ENCODE measurements at places on chromosomes 3 and 15.

DNA sequence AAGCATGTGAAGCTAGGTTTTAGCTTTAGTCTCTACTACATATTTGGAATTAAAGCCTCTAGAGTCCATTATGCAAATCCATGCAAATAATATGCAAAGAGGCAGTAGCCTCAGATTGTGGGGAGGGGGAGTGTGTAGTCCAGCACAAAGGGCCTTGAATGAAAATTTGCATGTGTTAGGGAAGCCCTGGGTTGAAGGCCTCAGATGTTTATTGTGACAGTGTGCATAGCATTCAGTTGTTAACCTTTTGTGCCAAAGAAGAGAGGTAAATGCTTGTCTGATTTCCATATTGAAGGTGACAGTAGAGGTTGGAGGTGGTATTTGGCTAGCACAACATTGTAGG, 24.5 kb upstream of the BFSP2 start:
- no peak for DNase-seq

- DNase-seq = peak; percentile 56
These were observed 37.7 kb upstream of the LCTL start for GRCh38 chr15:66603301-66604179.

DNA sequence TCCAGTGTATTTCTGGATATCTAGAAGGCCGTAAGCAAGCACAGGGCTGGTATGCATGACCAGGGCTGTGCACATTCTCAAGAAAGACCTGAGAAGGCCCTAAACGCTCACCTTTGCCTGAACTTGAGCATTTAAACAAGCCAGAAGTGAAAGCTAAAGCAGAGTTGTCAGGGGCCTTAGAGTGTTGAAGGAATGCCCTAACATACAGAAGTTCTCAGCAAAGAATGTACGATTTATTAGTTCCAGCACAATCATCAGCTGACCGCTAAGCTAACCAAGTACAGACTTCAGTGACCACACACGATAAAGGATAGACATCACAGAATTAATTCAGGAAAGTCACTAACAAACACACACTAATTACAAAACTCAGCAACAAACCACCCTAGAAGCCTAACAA, 8.7 kb downstream of the HLTF start:
- no peak for DNase-seq

DNA sequence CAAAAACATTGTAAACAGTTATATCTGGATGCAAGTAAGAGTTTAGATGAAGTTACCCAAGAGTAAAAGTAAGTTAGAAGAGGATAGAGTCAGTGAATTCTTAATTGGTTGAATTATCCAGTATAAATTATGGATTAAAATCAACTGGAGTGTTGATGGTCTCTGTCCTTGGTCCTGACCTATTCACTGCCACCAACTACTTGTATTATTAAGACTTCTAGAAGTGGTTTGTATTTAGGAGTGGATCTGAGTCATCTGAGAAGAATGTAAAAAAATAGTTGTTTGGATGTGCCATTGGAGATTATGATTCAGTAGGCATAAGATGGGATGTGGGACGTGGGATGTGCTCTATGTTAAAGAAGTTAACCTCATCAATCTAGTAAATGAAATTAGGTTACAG, 86.4 kb downstream of the SYNPR start:
- no peak for DNase-seq
